Caudate nucleus (tissue), 63 donors: ENCODE measurements at places on chromosomes 5 and 9.

DNA sequence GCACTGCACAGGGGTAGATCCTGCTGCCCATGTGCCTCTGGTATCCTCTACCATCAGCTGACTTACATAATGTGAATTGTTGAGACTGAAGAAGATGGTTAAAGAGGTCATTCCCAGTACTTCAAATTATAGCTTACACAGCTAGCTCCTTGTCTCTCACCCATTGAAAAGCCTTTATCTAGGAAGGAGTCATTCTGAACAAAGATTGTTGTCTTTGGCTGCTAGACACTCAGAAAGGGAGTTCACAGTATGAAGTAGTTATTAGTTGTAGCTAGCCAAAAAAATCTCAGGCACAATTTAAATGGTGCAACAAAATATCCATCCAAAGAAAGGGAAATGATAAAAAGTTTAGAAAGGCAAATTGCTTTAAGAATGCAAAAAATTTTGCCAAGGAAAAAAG, 102.0 kb upstream of the NREP start:
- DNase-seq: no peak

DNA sequence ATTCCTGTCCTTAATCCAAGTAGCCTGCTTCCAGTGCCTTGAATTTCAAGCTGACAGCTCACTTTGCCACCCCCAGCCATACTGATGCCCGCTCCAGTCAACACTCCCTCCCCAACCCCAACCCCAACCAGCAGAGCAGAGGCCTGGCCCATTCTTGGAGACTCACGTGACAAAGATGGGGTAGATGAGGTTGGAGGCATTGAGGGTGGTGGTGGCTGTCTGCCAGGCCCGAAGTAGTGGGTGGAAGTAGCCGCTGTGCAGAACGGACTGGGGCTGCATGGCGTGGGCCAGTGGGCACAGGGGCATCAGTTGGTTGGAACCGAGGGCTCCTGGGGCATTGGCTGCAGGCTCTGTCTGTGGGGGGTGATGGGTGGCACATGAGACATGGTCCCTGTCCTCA, 7.8 kb downstream of the ALAD start:
- no peak for DNase-seq

DNA sequence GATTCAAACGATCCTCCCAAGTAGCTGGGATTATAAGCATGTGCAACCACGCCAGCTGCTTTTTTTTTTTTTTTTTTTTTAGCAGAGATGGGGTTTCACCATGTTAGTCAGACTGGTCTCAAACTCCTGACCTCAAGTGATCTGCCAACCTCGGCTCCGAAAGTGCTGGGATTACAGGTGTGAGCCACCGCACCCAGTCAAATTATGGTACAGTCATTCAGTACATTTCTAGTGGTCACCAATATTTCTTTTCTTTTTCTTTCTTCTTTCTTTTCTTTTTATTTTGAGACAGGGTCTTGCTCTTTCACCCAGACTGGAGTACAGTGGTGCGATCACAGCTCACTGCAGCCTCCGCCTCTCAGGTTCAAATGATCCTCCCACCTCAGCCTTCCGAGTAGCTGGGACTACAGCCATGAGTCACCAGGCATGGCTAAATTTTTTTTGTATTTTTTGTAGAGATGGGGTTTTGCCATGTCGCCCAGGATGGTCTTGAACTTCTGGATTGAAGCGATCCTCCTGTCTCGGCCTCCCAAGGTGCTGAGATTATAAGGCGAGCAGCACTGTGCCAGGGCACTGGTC, 25.4 kb upstream of the DCP2 start:
- no peak for DNase-seq

DNA sequence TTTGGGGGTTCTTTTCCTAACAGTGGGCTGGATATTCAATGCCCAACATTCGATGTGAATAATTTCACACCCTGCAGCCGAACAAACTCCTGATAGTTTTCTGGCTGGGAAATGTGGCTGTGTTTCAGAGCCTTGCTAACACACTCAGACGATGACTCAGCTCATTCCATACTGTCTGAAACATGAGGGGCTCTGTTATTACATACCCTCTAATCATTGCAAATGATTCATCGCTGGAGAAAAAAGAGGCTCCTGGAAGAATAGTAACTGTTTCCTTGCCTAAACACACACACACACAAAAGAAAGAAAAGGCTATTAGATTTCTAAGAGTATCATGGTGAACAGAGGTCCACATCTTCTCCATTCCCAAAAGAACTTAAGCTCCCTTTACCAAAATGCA, 75.8 kb downstream of the OXCT1 start:
- DNase-seq: no peak

DNA sequence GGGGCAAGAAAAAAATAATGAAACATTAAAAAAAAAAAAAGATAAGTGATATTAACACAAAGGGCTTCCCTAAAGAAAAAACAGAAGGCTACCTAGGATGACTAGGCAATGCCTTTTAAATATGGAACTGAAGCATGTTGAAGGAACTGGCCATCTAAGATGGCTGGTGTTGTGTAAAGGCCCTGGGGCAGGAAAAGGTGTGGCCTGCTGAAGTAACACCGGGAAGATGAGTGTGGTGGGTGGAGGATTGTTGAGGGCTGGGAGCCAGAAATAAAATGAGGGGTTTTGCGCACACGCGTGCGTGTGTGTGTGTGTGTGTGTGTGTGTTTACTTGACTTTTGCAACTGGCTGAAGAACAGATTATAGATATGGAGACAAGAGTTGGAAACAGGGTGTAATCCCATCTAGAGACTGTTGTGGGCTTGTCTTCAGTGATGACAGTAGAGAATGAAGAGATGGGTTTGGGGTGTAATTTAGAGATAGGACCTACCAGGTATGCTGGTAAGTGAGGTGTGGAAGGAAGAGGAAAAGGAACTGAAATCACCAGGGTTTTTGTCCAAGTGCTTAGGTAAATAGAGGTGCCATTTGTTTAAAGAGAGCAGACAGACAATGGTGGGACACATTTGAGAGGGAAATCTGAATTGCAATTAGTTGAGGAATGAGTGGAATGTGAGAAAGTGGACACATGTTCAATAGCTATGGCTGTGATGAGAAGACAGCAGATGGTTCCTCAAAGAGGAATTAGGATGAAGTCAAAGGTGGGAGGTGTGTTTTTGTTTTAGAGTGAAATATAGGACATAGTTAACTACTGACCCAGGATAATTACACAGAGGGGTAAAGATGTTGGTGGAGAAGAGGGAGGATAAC, 33.9 kb downstream of the RAD23B start:
- DNase-seq: no peak

GRCh38 chr5:60598424-60598823, 101.5 kb downstream of the DEPDC1B start:
- no peak for DNase-seq

DNA sequence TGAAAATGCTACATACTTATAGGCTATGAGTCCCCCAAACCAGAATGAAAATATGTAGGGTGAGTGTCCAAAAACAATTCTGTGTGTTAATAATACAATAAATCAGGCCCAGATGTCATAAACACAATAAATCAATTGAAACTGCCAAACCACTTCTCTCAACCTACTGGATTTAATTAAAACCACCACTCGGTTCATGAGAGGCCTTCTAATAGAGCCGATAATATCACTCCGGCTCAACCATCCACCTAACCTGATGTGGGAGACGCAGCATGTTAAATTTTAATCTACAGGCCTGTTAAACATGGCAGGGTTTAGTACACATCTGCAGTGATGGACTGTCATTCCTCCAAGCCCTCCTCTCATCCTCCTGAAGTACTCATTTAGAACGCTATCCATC, 734.5 kb upstream of the ZNF608 start:
- no peak for DNase-seq

DNA sequence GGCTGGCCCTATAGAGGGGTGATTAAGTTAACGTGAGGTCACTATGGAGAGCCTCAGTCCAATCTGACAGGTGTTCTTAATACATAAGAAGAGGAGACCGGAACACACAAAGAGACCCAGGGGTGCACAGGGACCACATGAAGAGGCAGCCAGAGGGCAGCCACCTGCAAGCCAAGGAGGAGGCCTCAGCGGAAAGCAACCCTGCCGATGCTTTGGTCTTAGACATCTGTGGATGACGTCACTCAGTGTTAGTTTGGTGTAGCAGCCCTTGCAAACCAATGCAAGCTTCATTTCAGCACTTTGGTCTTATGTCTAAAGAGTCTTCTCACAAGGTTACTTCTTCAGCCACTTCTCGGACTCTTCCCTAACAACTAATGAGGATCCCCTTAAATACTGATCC, 47.6 kb upstream of the GRHPR start:
- DNase-seq: no peak

DNA sequence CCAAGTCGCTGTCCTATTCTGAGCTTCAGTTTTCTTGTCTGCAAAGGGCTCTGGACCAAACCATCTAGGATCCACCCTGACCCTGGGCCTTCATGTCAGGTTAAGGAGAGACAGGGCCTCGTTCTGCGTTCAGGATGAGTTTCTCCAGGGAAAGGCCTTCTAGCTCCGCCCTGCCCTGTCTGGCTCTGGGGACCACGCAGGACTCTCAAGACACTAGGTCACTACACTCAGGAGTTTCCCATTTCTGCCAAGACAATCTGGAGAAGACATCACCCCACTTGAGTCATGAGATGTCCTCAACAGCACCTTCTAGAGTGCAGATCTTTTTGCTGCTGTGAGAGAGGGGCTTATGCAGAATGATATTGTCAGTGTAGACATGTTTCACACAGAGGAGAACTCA, 53.2 kb upstream of the KCNMB1 start:
- DNase-seq: no peak

DNA sequence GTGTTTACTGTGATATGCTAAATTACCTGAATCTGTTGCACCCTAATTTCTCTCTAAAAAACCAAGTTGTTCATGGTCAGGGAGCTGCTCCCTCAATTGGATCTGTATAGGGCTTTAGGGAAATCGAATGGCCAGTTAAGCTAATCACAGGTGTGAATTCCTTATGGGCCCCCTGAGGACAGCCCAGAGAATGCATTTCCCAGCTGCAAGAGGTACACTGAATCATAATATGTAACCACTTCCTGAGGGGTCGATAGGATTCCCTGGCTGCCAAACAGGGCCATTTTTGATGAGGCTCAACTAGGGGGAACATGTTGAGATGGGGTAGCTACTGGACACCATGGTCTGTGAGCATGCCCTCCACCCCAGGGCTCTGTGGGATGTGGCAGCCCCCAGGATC, 478.6 kb downstream of the CCDC171 start:
- no peak for DNase-seq

DNA sequence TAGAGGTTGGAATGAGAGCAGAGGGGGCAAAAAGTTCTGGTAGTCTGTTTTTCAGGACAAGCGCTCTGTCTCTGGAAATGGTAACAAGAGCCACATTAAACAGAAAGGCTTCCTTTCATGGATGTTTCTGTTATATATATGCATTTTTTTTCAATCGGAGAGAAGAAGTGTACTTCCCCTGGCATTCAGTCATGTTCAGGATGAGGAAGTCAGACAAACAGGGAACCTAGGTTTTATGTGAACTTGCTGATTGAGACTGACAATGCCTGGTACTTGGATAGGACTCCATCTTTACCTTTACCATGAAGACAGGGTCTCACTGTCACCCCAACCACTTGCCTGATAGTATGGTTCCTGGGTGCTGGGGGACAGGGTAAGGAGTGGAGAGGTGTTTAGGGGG, 30.1 kb upstream of the ZBED3 start:
- no peak for DNase-seq

GRCh38 chr5:88089719-88090390, 178.8 kb downstream of the TMEM161B start:
- no peak for DNase-seq

DNA sequence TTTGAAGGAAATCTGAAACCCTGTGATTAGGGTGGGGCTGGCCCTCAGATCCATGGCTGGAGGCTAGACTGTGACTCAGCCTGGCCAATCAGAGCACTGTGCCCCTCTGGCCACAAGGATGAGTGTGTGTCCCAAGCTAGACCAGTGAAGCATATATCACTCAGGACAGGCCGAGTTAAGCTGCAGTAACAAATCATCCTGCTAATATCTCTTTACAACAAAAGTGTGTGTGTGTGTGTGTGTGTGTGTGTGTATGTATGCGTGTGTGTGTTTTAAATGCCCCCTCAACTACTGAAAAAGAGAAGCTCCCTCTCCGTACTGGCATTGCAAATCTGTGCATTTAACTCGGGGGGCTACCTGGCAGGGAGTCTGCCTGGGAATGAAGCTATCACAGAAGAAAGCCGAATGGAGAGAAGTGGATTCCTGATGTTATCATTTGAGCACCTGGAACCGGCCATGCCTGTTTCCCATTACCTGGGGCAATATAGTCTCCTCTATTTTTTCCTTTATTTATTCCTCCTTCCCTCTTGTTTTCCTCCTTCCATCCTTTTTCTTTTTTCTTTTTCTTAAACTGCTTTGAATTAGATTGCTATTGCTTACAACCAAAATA, 25.6 kb downstream of the STC2 start:
- DNase-seq: no peak

- no peak for DNase-seq
Observed at GRCh38 chr9:136401173-136401922, 1.4 kb upstream of the SNAPC4 start.

GRCh38 chr9:121946465-121946864, 146.6 kb downstream of the TTLL11 start:
- DNase-seq: no peak

- DNase-seq: no peak
Observed at GRCh38 chr5:180206993-180207392, 2.0 kb downstream of the RASGEF1C start.
